H54 (cell line): ENCODE measurements at places on chromosomes 5 and 9.

DNA sequence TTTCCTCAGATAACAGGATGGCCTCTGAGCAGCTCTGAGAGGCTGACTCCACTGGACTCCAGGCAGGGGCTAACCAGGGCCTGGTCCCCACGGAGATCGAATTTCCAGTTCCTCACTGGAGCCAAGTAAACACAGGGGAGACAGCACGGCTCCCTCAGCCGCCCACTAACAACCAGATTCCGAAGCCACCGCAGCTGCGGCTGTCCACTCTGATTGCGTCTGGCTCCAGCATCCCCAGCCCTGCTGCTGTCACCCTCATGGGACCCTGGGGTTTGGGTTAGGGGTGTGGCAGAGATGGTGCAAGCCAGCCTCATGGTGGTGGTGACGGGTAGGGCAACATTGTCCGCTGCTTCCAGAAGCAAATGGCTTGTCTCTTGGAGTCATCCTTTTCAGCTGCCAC lies 172.6 kb downstream of the RGS3 start:
- DNase-seq, result no peak

DNA sequence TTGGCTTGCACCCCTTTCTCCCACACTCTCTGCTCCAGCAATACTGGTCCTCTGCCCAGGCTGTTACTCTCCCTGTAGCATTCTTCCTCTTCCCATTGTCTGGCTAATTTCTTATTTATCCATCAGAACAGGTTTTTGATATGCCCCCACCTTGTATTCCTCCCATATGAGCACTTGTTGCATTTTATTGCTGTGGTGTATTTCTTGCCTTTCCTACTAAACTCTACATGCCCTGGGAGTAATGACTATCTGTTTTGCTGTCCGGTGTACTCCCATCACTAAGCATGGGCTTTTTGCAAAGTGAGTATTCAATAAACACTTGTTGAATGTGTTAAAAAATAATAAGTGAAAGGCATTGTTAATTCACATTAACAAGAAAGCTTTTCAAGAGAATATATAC lies 104.3 kb upstream of the RANBP3L start:
- no peak for DNase-seq

- DNase-seq, result no peak
These were observed 170.5 kb upstream of the SMIM23 start for GRCh38 chr5:171614971-171615653.

GRCh38 chr5:104421431-104421830 lies 858.8 kb upstream of the NUDT12 start:
- no peak for DNase-seq

GRCh38 chr5:145978708-145979107 lies 42.3 kb downstream of the SH3RF2 start:
- DNase-seq, result no peak

- DNase-seq, result no peak
These were observed 886.9 kb upstream of the DMAC1 start for GRCh38 chr9:8686516-8686915.

DNA sequence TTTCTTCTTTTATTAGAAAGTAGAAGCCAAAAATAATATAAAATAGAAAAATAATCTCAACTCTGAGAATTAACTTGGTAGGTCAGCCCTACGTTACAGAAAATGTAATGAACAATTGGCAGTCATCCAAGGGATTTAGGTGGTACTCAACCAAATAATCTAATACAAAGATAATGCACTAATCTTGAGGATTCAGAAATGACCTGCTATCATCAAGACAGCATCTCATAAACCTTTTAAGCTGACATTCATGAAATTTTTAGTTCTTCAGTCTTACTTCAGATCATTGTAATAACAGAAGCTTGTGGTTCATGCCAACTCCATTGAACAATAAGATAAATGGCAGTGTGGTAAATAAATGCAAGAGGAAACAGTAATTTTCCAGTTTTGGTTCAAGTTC lies 1058.0 kb downstream of the MAT2B start:
- no peak for DNase-seq

DNA sequence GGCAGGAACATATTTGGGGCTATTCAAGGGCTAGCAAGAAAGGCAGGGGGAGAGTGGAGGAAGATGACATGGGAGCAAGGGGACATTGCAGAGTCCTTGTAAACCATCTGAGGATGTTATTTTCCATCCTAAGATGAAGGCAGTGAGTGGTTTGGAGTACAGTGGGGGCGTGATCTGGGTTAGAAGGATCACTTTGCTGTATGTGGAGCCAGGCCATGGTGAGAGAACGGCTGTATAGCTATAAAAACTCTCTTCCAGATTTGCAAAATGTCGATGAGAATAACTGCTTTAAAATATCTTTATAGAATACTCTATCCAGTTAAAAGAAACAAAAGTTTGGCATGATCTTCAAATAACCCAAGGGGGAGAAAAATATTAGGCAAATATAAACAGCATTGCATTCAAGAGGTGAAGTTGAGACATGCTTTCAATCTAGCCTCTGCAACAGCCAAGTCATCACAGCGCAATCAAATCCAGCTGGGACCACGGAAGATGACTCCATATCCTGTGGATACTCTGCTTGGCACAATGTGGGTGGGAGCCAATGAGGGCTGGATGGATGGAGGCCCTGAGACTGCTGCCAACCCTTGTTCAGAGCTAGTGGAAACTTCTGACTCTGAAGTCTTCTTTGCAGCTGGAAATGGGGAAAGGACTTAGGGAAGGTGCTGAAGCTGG lies 111.5 kb upstream of the BASP1 start:
- DNase-seq, result no peak

GRCh38 chr5:64839936-64840335 lies 71.2 kb downstream of the CWC27 start:
- DNase-seq, result no peak

DNA sequence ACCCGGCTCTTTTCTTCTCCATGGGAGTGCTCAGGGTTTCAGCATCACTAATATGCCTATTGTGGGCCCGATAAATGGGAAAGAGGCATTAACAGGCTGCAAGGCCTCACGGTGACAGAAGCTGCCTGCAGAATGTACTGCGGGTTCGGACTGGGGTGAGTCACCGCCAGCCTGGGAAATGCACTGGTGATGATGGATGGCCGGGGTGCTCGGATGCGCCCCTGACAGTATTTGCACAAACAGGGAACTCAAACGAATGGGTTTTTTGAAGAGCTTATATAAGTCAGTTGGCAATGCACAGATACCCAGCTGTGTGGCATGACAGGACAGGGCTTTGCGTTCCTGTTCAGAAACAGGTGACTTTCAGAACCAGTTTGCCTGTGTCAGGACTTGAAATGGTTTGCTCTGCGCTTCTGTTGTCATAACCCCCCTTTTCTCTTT lies 42.0 kb upstream of the PITX1 start:
- DNase-seq, result peak; percentile 78

GRCh38 chr9:122684851-122685250 lies 9.9 kb downstream of the OR1L3 start:
- DNase-seq, result no peak

DNA sequence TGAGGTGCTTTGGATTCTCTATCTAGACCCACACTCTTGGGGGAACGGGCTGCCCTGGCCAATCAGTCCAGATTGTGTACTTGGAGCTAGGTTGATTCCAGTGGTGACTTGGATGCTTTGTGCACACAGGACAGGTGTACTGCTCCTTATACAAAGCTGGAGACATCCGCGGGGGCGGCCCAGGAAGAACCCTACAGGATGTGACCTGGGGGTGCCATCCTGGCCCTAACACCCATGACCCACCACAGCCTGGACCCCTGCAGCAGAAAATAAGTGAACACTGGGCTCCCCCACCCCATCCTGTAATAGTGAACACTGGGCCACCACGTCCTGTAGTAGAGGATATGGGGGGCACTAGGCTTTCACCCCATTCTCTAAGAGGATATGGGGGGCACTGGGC lies 12.1 kb upstream of the PLEKHG4B start:
- no peak for DNase-seq

DNA sequence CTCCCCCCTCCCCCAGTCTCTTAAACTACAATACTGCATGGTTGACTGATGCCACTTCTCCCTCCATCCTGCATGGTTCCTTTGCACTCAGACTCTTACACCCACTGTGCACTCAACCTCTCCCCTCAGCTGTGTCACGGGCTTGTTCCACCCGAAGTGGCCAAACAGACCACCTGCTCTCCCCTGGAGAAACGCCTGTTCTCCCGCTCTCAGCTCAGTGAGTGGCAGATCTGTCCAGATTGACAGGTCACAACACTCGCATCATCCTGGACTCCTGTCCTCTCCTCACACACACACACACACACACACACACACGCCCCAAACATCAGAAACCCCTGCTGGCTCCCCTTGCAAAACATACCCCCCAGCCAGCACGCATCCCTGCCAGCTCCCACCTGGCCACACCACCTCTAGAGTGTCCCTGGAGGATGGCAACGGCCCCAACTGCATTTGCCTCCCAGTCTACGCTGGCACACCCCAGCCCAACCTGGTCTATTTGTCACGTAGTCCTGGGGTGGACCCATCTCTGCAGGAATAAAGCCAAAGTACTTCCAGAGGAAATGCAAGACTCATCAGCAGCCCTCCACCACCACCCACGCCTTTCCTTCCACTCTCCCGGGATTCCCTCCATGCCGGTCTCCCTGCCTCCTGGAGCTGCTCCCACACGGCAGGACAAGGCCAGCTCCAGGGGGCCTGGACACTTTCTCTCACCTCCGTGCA lies 2.9 kb downstream of the OR2V1 start:
- no peak for DNase-seq

GRCh38 chr9:70472268-70473249 lies 58.1 kb upstream of the KLF9 start:
- no peak for DNase-seq

- no peak for DNase-seq
These were observed 138.4 kb downstream of the KCNIP1 start for GRCh38 chr5:170642066-170642735.

DNA sequence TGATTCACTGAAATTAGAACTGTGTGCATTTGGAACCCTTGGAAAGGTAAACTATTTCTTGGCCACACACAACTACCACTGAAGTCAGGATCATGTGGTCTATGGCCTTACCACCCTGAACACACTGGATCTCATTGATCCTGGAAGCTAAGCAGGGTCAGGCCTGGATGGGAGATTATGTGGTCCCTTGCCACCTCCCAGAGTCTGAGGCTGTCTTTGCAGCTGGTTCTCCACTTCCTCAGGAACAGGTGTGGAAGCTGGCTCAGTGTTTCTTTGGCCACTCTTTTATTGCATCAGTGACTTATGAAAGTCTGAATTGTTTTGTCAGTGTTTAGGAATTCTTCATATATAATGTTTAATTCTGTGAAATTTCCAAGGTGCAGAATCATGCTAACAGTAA lies 89.2 kb downstream of the TEK start:
- DNase-seq, result no peak

- DNase-seq, result no peak
These were observed 14.6 kb downstream of the SPATA9 start for GRCh38 chr5:95668216-95668615.

DNA sequence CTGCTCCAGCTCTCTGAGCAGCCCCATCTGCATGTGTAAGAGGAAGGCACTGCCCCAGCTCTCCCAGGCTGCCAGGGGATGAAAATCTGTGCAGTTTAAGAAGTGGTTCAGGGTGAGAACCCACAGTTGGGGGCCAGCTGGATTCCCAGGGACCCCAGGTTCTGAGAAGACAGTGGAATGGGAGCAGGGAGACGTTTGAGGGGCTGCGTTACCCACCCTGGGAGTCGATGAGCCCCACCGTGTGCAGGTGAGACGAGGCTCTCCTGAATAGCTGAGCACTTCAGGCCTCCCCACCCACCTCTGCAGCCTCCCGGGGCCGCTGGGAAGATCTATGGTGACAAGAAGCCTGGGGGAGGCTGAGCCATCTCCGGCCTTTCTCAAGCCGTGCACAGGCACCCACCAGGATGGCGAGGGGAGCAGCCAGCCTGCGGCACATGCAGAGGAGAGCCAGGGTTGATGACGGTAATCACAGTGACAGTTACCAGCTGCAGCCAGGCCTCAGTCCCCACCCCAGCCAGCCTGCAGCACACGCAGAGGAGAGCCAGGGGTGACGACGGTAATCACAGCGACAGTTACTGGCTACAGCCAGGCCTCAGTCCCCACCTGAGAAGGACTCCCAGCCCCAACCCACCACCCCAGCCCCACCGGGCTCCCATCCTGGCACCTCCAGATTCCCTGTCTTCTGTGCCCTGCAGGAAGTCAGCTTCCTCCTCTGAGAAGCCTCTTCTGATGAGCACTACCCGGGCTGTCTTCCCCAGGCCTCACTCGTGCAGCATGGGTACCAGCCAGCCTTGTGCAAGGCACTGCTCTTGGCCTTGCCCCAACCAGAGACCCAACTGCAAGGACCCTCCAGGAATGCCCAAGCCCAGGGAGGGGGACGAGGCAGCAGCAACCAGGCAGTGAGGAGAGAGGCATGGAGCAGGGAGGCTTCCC lies 150.8 kb upstream of the PPP1R26 start:
- DNase-seq, result no peak
